ENCODE measurements at places on chromosomes 5 and 9. TPM values are rescaled to one million over a fixed set of nuclear protein-coding genes. Genes with fewer than 3 reads are reported as not detected.
A peak's percentile ranks its signal among the peaks of the same experiment; 100 is the strongest.

Gene PTAR1
- 5.1 TPM for polyA plus RNA-seq

Gene LCN12
- polyA plus RNA-seq: 0.62 TPM

Gene LCN10
- not detected for polyA plus RNA-seq

Gene PLK2
- polyA plus RNA-seq: 187 TPM

- H3K4me1 ChIP-seq: no peaks in the 10 kb centered on the region
- H3K4me3 ChIP-seq: no peak overlapping the region
- no peaks in the 10 kb centered on the region for H3K36me3 ChIP-seq
- no peaks in the 10 kb centered on the region for H3K27me3 ChIP-seq
- no peak overlapping the region for H3K27ac ChIP-seq
Measured at GRCh38 chr5:38719916-38720315, 125.9 kb upstream of the OSMR start.

- no peak overlapping the region for H3K4me3 ChIP-seq
- peak; percentile 39 for DNase-seq
- H3K27ac ChIP-seq: no peak overlapping the region
- peaks cover under 1% of the 10 kb centered on the region for H3K4me1 ChIP-seq
- no peaks in the 10 kb centered on the region for H3K36me3 ChIP-seq
Measured at GRCh38 chr9:34501889-34502425, 20.8 kb downstream of the ENHO start.

- H3K4me1 ChIP-seq: no peaks in the 10 kb centered on the region
- H3K36me3 ChIP-seq: no peaks in the 10 kb centered on the region
- no peak overlapping the region for H3K4me3 ChIP-seq
- no peak overlapping the region for H3K27ac ChIP-seq
Measured at GRCh38 chr5:58641533-58641932, 58.7 kb downstream of the RAB3C start.

DNA sequence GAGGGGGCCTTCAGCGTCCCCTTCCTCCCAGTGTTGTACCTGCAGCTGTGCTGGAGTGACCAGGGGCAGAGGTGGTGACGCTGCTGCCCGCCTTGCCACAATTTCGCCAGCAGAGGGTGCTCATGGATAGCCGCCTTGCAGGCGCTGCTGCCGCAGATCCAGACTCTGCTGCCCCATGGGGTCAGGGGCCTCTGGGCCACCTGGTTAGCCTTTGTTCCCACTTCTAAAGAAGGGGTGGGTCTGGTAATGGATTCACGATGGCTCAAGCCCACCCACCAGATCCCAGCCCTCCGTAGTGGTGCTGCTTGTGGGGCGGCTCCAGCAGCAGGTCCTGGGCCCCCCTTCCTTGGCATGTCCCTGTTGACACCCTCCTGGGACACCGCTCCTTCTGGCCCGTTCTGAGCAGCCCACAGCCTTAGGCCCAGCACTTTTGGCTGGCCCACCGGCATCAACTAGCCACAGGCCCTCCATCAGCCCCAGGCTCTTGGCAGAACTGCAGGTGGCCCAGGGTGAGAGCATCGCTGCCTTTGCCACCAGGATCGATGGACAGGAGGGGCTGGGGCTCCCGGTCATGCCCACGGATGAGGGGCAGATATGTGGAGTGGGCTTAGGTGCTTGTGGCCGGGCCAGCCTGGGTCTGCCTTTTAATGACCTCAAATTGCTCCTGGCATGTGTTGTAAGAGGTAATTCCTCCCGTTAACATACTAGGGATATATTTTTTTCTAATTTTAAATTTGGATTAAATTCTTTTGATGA lies 57.2 kb downstream of the COL5A1 start:
- H3K27me3 ChIP-seq: no peaks in the 10 kb centered on the region
- peak; percentile 52 for DNase-seq
- H3K36me3 ChIP-seq: peaks cover 27% of the 10 kb centered on the region
- H3K4me1 ChIP-seq: no peaks in the 10 kb centered on the region

GRCh38 chr9:93116072-93116961 lies 17.7 kb downstream of the NINJ1 start:
- peaks cover 16% of the 10 kb centered on the region for H3K36me3 ChIP-seq
- no peak for DNase-seq
- peaks cover 10% of the 10 kb centered on the region for H3K4me1 ChIP-seq
- H3K27me3 ChIP-seq: no peaks in the 10 kb centered on the region
- H3K4me3 ChIP-seq: no peak overlapping the region
- no peak overlapping the region for H3K27ac ChIP-seq

GRCh38 chr5:180053061-180053602 lies 18.4 kb downstream of the RNF130 start:
- H3K4me3 ChIP-seq: no peak overlapping the region
- DNase-seq: no peak
- no peaks in the 10 kb centered on the region for H3K27me3 ChIP-seq

DNA sequence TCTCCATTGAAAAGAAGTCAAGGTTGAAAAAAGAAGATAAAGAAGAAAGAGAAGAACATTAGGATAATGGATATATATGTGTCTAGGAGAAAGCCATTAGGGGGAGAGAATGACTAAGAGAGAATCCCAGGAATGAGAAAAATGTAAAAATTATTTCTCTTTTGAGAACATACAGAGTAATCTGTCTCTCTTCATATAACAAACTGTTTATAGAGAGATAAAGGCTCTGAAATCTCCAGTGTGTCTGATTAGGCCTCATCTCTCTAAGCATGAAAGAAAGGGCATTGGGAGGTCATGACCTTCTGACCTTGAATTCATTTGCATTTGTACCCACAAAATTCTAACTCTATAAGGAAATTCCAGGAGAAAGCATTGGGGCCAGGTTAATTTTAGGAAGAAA lies 3.5 kb upstream of the MPDZ start:
- H3K36me3 ChIP-seq: no peaks in the 10 kb centered on the region
- no peaks in the 10 kb centered on the region for H3K27me3 ChIP-seq
- H3K4me3 ChIP-seq: no peak overlapping the region
- no peak for DNase-seq
- no peak overlapping the region for H3K27ac ChIP-seq

- H3K27me3 ChIP-seq: no peaks in the 10 kb centered on the region
- no peak overlapping the region for H3K27ac ChIP-seq
- peak; percentile 4 for DNase-seq
- no peak overlapping the region for H3K4me3 ChIP-seq
Measured at GRCh38 chr9:120481248-120481647, 98.7 kb downstream of the CDK5RAP2 start.

GRCh38 chr5:64603676-64604075 lies 86.6 kb upstream of the SHISAL2B start:
- H3K4me3 ChIP-seq: no peak overlapping the region
- no peaks in the 10 kb centered on the region for H3K4me1 ChIP-seq
- no peak for DNase-seq
- H3K36me3 ChIP-seq: no peaks in the 10 kb centered on the region
- H3K27ac ChIP-seq: no peak overlapping the region

DNA sequence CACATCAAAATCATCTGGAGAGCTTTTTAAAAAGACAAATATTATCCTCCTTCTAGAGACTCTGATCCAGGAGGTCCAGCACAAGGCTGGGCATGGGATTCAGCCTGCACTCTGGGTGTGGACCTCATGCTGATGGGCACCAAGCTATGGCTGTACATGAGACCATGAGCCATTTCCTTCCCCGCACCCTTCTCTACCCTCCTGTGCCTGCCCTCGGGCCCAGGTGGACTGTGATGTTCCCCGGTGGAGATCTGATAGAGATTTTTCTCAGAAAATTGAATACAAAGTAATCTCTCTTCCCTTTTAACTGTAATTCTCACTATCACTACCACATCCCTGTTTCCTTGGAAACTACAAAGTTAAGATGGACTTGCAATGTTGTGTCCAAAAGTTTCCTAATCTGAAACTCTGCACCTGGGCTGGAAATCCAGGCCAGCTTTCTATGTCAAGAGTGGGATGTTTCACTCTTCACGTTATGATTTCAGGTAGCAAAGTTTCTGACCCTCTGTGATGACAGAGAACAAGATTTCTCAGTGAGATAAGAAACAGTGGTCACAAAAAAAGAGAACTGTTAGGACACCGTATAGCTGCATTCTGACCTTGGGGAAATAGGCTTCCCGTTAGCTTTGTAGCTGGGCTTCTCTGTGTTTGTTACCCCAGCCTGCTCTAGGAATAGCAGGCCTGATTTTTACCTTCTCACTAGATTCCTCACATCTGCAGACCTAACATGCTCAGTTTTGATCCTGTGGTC lies 11.5 kb downstream of the SFXN1 start:
- no peak for DNase-seq
- H3K27me3 ChIP-seq: no peaks in the 10 kb centered on the region
- H3K4me1 ChIP-seq: peaks cover 2% of the 10 kb centered on the region
- H3K27ac ChIP-seq: no peak overlapping the region

DNA sequence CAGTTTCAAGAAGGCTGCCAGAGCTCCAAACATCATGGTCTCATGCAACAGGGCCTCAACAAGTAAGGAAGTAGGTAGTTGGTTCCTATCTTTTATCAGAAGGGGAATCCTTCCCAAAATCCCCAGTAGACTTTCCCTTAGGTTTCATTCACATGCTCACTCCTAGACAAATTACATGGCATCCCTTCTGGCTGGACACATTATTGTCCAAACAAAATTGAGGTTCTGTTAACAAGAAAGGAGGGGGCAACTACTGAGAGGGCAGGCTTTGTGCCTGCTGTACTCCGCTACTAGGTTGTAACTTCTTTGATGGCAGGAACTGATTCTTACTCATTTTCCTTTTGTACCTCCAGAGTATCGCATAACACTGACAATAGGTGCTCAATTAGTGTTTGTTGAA lies 56.0 kb upstream of the OSMR start:
- H3K4me3 ChIP-seq: no peak overlapping the region
- H3K4me1 ChIP-seq: peaks cover 4% of the 10 kb centered on the region
- H3K27me3 ChIP-seq: no peaks in the 10 kb centered on the region
- DNase-seq: no peak
- H3K27ac ChIP-seq: no peak overlapping the region

GRCh38 chr9:94783102-94783682 lies 56.7 kb downstream of the AOPEP start:
- DNase-seq: peak; percentile 81
- H3K36me3 ChIP-seq: no peaks in the 10 kb centered on the region
- H3K27ac ChIP-seq: no peak overlapping the region

DNA sequence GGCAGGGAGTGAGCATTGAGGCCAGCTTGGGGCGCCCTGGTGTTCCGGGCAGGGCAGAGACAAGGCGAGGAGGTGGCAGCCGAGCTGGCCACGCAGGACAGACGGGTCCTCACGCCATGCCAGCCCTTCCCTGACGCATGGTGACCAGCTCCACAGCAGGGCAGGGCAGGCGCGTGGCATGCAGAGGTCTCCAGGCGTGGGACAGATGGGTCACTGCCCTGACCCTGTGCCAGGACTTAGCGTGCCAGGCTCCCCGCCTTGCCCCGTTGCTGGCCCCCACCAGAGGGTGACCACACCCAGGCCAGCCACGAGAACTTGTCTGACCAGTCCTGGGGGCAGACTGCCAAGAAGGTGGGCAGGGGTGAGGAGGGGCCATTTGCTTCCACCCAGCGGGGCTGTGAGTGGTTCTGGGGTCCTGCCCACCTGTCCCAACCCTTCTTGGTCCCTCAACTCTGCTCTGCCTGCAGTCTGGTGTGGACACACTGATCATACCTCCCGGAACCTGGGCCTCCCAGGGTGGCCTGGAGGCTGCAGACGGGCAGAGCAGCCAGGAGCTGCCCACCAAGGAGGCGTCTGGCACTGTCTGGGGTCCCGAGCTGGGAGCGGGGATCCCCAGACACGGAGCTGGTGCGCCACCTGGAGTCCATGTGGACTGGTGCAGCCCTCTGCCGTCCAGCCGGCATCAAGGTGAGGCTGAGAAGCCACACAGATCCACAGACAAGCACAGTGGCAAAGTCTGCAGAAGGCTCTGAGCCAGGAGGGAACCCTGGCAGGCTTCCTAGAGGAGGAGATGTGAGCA lies at the start of gene RNF224:
Gene RNF224 (plus strand): TSS at position 449 of the 799 bp plus-strand sequence. CDS start 834 bp downstream, outside the sequence.
- no peak within 1 kb of the TSS for H3K4me3 ChIP-seq
- no peaks in the 10 kb centered on the region for H3K27me3 ChIP-seq
- H3K4me1 ChIP-seq: peaks cover 12% of the 10 kb centered on the region
- no peaks in the 10 kb centered on the region for H3K36me3 ChIP-seq

DNA sequence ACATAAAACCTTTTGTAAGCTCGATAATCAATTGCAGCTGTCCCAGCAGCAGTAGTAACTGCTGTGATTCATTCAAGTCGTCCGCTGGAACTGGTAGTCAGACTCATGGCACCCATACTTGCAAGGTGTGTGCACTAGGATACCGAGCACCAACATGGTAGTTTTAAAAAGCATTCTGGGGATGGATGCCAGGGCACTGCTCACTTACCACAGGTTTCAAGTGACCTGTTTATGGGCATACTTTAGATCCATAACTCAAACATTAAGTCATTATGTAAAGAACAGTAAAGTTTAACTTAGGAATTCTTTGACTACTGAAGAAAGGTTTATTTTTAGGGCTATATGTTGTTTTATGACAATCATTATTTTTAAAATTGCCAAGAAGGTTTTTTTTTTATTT lies 2277.6 kb downstream of the MAT2B start:
- H3K36me3 ChIP-seq: no peaks in the 10 kb centered on the region
- DNase-seq: no peak
- H3K27ac ChIP-seq: no peak overlapping the region
- no peaks in the 10 kb centered on the region for H3K4me1 ChIP-seq
- no peak overlapping the region for H3K4me3 ChIP-seq

GRCh38 chr9:2837915-2838314 lies 6.0 kb downstream of the PUM3 start:
- DNase-seq: peak; percentile 62
- no peaks in the 10 kb centered on the region for H3K27me3 ChIP-seq
- H3K36me3 ChIP-seq: peaks cover 18% of the 10 kb centered on the region
- no peak overlapping the region for H3K4me3 ChIP-seq

- no peaks in the 10 kb centered on the region for H3K27me3 ChIP-seq
- peaks cover 5% of the 10 kb centered on the region for H3K36me3 ChIP-seq
- no peak for DNase-seq
- H3K4me1 ChIP-seq: peaks cover 17% of the 10 kb centered on the region
Measured at GRCh38 chr5:154000703-154001102, 38.0 kb downstream of the FAM114A2 start.

DNA sequence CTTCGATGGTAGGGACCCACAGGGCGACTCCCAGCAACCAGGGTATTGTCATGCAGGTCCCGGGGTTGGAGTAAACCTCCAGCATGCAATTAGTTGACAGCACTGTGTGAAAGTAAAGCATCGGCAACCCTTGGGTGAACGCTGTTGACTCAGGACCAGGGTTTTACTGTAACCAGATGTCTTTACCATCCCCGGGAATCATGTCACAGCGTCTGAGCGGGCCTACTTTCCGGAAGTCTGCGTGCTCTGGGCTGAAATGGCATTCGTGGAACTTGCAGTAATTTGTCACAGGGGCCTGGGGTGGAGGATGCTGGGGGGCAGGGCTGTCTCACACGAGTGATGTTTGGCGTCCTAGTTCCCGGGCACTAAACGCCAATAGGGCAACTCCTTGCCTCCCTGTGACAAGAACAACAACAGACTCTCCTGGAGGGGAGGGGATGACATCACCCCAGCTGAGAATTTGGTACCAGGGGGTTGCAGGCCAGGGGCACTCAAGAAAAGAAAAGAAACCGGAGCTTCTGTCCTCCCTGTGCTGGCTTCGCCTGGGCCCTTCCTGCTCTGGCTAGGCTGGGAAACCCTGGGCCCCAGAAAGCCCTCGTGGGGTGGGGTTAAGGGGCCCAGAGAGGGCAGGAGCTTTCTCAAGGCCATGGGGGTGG lies 10.1 kb upstream of the UBAC1 start:
- no peaks in the 10 kb centered on the region for H3K36me3 ChIP-seq
- no peak overlapping the region for H3K4me3 ChIP-seq
- H3K4me1 ChIP-seq: peaks cover 22% of the 10 kb centered on the region

Data from endothelial cell of umbilical vein (primary cell).